ENCODE measurements at places on chromosomes 16 and 17.

- peak; percentile 88 for DNase-seq
Observed at GRCh38 chr17:65560628-65561451, 608 bp downstream of the AXIN2 start.

DNA sequence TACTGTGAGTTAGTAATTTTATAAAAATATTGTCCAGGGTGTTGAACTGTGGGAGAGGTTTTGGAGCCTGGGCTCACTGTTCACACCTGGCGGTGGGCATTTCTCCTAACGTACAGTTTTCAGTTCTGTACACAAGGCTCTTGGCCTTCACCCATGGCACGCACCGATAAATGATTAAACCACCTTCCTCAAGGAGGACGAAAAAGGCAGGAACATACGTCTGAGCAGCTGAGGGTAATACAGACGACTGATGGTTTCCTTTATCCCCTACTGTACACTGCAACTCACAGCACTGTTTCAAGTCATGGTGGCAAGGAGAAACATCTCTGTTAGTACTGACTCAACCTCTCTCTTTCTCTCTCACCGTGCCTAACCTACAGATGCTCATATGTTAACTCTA is 1.4 kb upstream of the ST6GALNAC1 start:
- DNase-seq: no peak

DNA sequence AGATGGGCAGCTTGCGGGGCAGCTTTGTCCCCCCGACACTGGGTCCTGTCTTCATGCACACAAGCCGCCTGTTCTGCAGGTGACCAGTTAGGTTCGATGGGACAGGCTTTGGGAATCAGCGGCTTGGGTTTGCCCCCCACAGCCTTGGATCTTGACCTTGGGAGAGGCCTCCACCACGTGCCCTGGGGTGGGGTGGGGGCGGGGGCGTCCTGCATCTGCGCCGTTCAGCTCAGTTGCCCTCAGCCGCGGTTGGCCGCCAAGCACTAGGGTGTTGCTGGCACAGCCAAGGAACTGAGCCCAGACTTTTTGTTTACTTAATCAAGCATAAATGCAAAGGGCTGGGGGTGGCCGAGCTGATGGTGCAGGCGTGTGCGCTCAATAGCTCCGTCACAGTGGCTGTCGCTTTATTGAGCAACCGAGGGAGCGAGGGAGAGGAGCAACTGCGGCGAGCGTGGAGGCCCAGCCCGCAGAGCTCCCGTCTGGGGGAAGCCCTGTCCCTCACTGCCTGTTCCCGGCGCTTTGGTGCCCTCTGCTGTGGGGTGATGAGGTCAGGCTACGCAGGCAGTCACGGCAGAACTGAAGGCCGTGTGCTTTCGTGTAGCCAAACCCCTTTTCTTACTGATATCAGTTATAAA is 33.9 kb downstream of the JPH3 start:
- peak; percentile 79 for DNase-seq

DNA sequence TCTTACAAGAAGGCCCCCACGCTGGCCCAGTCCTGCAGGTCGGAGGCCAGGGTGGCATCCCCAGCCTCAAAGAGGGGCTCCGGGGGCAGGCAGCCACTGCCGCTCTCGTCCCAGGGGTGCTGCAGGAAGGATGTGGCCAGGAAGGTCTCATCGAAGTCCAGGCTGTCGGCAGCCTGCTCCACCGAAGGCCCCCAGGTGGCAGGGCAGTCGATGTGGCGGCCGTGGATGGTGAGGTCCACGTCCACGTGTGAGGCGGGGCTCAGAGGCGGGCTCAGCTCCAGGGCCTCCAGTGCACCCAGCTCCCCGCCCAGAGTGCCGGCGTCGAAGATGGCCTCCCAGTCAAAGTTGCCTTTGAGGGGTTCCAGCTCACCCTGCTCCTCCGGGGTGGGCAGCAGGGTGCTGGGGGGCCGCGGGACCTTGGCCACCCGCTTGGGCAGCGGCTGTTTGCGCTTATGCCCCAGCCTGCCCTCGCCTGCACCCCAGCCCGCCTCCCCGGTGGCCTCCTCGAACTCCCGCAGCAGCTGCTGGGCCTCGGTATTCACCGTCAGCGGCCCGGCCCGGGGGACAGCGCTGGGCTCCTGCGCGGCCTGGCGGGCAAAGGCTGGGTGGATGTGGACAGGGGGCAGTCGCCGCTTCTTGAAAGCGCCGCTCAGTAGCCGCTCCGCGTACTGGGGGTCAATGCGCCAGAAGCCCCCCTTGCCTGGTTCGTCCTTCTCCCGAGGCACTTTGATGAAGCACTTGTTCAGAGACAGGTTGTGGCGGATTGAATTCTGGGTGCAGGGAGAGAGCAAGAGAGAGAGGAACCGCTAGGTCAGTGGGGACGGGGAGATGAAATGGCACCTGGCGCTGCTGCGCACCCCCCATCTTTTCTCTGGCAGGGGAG is 3.5 kb downstream of the FOXJ1 start:
- DNase-seq: no peak

DNA sequence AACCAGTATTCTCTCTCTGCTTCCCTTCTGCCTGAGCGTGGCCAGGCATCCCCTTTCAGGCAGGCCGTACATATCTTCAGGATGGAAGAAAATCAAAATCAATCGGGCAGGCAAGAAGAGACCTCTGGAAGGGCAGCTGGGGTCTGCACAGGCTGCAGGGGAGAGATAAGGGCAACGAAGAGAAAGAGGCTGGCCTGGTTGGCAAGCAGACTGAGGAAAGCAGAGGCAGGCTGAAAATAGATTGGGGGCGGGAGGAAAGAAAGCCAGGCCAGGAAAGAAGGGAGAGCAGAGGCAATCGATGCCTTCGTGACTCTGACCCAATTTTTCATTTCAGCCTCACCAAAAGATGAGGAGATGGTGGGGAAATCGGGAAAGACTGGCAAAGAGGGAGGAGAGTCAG is 18.1 kb downstream of the PIPOX start:
- DNase-seq: no peak

- DNase-seq: no peak
Observed at GRCh38 chr17:73227379-73227778, 34.3 kb downstream of the CPSF4L start.

GRCh38 chr16:73797115-73797514 is 499.5 kb upstream of the PSMD7 start:
- DNase-seq: no peak

DNA sequence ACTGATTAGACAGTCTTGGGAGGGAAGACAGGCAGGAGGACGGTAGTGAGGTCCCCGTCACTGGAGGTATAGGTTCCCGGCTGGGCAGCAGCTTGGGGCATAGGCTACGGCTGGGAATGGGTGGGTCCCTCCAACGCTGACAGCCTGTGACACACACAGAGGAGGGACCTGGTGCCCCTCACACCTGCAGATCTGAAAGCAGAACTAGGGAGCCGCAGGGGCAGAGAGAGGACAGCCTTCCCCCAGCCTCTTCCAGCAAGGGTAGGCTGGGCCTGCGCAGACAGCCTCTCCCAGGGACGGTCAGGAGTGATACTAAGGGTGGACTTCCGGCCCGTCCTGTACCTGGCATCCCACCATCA is 2.0 kb downstream of the P2RX1 start:
- DNase-seq: no peak

GRCh38 chr17:10843811-10844210 is 5.9 kb upstream of the PIRT start:
- no peak for DNase-seq

GRCh38 chr16:63787014-63787413 is 1334.8 kb downstream of the CDH11 start:
- DNase-seq: no peak

DNA sequence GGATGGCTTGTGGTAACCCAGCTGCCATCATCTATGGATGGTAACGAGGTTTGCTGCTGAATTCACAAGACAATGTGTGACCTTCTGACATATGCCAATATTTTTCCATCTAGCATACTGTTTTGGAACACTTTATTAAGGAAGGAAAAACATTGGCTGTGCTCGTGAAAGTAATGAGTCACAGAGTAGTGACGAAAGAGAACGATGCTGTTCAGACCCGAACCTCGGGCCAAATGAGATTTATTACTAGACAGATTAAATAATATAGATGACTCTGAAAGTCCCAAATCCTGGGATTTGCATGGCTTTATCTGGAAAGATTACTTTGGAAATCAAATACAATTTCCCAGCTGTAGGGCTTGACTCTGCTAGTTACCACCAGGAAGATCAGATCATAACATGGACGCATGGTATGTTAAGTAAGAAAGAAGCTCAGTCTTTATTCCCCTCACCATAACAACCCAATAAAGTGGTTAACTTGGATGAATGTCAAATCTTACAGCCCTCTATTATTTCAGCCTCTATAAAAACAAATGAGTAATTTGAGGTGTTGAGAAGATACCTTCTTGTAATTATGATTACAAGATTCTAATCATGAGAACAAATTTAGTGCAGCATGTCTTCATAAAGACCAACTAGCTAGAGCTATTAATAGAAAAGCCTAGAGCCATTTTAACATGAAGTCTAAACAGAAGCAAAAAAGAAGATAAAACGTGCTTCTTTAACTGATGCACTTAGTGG is 32.6 kb downstream of the ERN1 start:
- DNase-seq: peak; percentile 40

DNA sequence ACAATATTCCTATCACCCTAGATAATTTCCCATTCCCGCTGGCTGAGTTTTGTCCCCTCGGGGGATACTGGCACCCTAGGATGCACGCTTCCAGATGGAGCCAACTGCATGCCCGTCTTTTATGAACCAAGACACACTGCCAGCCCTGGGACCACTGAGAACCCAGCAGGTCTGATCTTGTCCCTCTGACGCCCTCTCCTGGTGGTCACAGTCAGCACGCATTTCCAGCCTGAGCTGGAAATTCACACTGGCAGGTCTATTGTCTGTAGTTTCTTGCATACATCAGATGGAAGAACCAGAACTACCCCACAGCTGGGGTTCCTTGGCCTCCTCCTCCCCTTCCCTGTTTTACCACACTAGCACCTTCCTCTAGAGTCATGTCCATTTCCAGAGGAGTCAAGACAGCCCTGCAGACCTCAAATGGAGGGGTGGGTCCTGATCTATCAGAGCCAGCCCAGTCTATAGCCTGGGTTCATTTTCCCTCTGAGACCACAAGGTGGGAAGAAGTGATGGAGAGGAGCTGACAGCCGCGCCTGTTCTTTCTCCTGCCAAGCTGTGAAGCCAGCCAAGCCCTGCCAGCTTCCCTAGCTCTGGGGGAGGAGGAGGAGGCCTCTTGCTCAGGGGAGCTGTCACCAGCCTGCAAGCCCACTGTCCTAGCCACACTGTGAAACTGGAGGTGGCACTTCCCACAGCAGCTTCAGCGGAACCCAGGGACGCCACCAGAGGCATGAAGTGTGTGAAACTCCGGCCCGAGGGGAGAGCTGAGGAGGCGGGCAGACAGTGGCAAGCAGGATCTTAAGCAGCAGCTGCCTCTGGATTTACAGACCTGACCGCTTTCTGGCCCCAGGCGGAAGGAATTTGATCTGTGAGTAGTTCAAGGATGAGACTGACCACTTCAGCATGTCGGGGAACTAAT is 29.3 kb downstream of the MXRA7 start:
- DNase-seq: peak; percentile 79

GRCh38 chr16:9159839-9160550 is 68.6 kb downstream of the HAPSTR1 start:
- no peak for DNase-seq

DNA sequence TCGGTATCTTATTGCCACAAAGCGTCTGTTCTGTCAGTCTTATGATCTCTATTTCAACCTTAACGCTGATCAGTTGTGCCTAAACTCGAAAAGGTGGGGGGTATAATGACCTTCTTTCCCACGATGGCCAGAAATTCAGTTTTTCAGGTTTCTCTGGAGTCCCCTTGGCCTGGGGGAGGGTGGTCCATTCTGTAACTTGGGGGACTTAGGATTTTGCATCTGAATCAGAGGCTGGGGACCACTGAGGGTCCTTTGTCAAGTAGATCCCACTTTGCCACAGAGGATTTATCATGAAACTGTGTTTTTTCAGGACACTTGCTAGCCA is 6.3 kb upstream of the WDR59 start:
- no peak for DNase-seq

GRCh38 chr17:15436473-15437302 is 30.7 kb downstream of the CDRT4 start:
- DNase-seq: peak; percentile 80

DNA sequence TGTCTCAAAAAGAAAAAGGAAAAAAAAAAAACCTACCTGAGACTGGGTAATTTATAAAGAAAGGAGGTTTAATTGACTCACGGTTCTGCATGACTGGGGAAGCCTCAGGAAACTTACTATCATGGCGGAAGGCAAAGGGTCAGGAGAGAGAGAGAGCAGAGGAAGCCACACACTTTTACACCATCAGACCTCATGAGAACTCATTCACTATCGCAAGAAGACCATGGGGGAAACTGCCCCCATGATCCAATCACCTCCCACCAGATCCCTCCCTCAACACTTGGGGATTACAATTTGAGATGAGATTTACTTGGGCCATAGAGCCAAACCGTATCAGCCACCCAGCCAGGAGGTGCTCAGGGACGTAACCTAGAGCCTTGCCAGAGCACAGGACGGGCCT is 20.8 kb downstream of the NAGPA start:
- DNase-seq: no peak

GRCh38 chr16:64384636-64385035 is 737.2 kb downstream of the CDH11 start:
- no peak for DNase-seq

DNA sequence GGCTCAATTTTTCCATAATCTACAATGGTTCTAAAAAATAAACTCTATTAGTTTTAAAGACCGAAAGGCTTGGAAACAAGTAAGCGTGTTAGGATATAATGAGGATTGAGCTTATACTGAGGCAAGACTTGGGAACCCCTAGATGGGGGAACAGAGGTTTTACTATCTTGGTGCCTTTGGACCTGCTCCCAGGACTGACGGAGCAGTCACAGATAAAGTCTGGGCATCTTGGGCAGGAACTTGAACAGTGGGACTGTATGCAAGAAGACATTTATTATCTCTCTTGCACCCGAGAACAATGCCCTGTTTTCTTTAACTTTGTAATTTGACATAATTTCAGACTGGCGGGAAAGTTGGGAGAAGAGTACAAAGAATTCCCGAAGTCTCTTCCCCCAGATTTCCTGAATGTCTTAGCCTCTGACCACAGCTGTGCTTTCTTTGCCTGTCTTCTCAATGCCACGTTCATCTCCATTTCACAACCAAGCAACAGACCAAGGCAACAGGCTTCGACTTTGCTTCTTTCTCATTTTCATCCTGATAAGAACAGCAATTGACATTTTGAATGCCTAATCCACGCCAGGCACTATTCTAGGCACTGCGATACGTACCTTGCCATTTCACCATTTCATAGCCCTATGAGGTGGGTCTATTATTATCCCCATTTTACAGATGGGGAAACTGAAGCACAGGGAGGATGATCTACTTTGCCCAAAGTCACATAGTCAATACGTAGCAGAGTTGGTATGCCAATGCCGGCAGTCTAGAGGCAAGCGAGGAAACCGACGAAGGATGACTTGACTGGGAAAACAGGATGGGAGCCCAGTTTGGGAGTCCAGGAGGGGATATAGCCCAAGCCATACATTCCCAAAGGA is 3.0 kb upstream of the IL4R start:
- DNase-seq: no peak

- DNase-seq: no peak
Observed at GRCh38 chr17:66585472-66585871, 249.4 kb upstream of the CACNG5 start.

GRCh38 chr17:8487743-8488142 is 52.1 kb downstream of the NDEL1 start:
- no peak for DNase-seq

Measured in ovary (tissue), 10 donors.